Endothelial cell of umbilical vein (primary cell): ENCODE measurements at places on chromosomes 5 and 9. TPM values are rescaled to one million over a fixed set of nuclear protein-coding genes. Genes with fewer than 3 reads are reported as not detected.

DNA sequence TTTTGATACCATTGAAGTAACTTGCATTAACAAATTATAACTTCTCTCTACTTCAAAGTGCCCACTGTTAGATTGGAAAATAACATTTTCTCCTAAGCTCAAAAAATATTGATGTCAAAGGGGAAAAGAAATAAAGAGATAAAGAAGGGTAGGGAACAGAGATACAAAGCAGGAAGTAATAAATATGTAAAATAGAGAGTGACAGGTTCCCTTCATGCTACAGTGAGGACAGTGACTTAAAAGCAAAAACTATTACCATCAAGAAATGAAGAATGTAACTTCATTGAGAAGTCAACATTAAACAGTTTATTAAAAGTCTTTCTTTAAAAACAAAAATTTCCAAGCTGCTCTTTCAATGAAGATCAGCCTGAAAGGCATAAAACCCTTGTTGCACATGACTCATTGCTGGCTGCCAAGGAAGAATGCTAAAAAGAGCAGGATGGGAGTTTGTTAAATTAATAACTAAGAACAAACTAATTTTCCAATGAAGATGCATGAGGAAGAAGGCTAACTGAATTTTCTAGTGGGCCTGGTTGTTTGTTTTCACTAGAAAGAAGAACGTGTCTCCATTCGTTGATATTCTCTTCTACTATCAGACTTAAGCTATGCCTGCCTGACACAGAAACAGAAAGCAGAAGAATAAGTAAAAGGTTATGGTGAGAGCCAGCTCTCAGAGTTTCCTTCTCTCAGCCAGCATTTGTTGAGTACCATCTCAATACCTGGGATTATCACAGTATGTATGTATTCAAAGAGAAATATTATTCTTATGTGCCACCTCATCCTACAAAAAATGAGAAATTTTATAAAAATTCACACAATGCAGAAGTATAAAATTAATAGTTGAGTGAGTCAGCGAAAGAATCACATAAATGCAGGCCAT lies 197.8 kb upstream of the NREP start:
- DNase-seq, result no peak
- H3K27me3 ChIP-seq, result no peaks in the 10 kb centered on the region
- H3K4me3 ChIP-seq, result no peak overlapping the region
- H3K36me3 ChIP-seq, result no peaks in the 10 kb centered on the region

DNA sequence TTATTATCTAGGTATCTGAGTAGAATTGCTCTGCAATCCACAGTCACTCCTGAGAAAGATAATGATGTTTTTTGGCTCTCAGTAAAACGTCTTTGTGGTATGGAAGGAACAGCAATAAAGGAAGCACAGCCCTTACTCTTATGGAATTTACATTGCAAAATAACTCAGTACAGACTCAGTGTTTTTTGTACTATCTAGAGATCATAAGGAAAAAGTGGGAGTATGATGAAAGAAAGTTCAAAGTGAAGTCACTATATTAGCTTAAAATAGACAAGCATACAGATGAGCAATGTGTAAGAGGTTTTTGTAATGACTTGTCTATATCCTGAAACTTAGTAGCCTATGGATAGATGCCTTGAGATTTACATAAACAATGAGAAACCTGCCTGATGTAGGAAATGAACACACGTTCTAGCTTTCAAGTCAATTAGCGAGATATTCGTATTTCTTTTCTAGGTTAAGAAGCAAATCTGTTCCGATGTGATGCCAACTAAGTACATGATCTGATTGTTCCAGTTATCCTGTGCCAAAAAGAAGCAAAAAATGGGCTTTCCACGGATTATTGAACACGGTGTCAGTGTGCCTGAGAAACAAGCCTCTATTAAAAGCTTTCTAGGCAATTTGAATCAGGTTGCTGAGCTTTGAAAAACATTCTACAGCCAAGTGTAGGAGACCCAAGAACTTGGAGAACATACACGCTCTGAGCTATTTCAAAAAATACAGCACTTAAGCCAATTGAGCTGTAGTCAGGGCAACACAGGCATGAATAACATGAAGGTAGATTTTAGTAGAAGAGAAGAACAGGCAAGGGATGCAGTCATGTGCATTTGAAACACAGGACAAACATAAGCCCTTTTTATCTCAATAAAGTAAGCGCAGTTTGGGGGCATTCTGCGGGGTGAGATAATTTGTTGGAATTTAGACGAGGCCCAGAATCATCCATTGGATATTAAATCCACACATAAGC lies 86.3 kb upstream of the TAF11L2 start:
- no peak overlapping the region for H3K27ac ChIP-seq
- H3K4me1 ChIP-seq, result no peaks in the 10 kb centered on the region
- no peaks in the 10 kb centered on the region for H3K36me3 ChIP-seq

LHX2 gene
- not detected in 2 replicates for total RNA-seq

SLCO4C1 gene
- total RNA-seq, result not detected in 2 replicates

AK8 gene
- 0.32 TPM in 1 of 2 replicates, not detected in the other for total RNA-seq

DNA sequence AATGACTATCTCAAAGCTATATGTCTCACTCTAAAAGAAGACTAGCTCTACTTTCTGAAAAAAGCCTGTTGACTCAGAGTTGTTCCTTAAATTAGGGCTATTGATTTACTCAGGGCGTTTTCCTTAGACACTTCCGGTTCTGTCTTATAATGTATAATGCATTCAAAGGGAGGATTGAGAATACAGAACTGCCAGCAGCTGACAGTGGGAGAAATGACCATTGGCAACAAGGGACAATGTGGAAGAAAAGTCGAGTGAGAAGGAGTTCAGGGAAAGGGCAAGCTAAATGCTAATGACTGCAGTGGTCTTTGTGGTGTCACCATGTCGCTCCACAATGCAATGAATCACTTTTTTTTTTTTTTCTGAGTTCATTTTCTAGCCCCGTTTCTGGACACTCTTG lies 65.7 kb upstream of the ANKH start:
- H3K4me1 ChIP-seq, result peaks cover 7% of the 10 kb centered on the region
- no peaks in the 10 kb centered on the region for H3K27me3 ChIP-seq
- no peak overlapping the region for H3K27ac ChIP-seq
- H3K4me3 ChIP-seq, result no peak overlapping the region
- no peak for DNase-seq

GRCh38 chr9:135038826-135039225 lies 48.6 kb upstream of the OLFM1 start:
- H3K27me3 ChIP-seq, result no peaks in the 10 kb centered on the region
- H3K27ac ChIP-seq, result no peak overlapping the region
- no peak overlapping the region for H3K4me3 ChIP-seq
- DNase-seq, result no peak
- H3K36me3 ChIP-seq, result no peaks in the 10 kb centered on the region

SLC38A9 gene
- total RNA-seq, result 24.9 and 29.0 TPM in 2 replicates

MTMR12 gene
- total RNA-seq, result 35.4 and 38.6 TPM in 2 replicates

FCN2 gene
- total RNA-seq, result not detected in 2 replicates
